ENCODE measurements at places on chromosomes 1 and 21. TPM values are rescaled to one million over a fixed set of nuclear protein-coding genes. Genes with fewer than 3 reads are reported as not detected.

DNA sequence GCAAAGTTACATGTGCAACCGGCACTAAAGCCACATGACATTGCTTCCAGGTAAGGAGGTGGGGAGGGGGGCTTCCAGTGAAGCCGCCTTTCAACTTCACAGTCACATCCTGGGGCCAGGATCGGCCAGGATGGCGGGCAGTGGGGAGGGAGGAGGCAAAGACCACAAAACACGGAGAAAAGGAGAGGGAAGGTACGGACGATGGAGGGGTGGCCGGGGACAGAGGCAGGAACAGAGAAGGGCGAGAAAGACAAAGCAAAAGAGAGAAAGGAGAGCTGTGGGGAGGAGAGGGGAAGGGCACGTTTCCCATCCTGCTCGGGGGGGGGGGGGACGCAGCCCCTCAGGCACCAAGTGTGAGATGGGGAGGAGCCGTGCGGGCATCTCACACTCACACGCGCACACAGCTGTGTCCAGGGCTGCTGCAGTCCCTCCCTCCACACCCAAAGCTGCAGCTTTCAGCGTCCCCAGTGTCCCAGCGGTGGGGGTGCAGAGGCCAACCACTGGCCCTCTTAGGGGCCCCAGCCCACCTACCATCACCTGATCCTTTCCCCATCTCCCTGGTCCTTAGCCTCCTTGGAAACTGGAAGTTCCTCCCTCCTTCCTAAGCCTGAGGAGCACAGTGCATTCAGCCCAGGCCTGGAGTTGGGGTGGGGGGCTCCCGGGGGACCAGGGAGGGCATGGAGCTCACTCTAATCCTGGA is 2.4 kb downstream of the SH2D5 start:
- DNase-seq = no peak

DNA sequence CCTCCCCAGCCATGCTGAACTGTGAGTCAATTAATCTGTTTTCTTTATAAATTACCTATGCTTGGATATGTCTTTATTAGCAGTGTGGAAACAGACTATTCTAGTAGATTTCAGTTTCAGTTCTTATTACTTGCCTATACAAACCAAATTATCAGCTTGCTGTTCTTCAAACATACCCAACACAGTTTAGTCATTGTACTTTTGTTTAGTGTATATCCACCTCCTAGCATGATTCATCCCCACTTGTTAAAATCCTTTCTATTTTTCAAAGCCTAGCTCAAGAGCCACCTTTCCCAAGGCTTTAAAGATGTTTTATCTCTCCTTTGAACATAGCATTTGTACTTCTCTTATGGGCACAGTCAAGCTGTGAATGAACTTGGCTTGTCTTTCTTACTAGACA is 195.6 kb upstream of the ZRANB2 start:
- no peak for DNase-seq

GRCh38 chr1:221458447-221459156 is 283.3 kb downstream of the DUSP10 start:
- DNase-seq = no peak

DNA sequence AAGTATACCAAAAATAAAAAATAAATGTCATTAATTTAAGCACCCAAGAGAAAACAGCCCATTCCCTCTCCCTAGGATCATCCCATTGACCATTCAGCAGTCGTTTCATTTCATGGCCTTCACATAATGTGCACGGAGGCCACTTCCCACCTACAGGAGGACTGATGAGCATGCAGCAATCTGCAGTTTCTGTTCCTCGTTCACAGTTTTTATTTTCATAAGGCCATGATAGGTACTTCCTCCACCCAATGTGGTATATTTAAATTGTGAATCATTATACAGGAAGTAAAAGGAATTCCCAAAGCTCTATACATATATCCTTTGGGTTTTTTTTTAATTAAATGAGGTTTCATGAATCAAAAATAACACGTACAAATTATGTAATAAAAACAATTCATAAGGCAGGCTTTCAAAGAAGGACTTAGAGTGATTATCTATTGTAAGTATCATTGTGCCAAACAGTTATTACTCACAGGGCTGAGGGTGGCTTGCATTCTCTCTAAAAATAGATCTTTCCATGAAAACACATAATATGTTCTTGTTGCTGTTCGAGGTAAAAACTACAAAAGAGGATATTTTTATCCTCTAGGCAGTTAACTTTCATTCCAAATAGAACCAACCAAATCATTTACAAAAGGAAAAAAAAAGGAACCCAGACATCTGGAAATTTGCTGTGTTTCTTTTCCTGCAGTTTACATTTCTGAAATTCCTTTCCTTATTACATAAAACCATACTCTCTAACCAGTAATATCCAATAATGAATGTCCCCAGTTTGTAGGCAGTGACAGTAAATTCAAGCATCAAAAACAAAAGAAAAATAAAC is 27.5 kb upstream of the SLC44A3 start:
- no peak for DNase-seq

Gene DYRK3
- total RNA-seq = 26.3 TPM

GRCh38 chr1:90046635-90047034 is 51.7 kb downstream of the ZNF326 start:
- no peak for DNase-seq

Gene KIF26B
- total RNA-seq = 4.0 TPM

GRCh38 chr1:245348626-245349025 is 193.8 kb downstream of the KIF26B start:
- no peak for DNase-seq

- no peak for DNase-seq
These were observed 1114.2 kb downstream of the PLA2G4A start for GRCh38 chr1:187942986-187943385.

DNA sequence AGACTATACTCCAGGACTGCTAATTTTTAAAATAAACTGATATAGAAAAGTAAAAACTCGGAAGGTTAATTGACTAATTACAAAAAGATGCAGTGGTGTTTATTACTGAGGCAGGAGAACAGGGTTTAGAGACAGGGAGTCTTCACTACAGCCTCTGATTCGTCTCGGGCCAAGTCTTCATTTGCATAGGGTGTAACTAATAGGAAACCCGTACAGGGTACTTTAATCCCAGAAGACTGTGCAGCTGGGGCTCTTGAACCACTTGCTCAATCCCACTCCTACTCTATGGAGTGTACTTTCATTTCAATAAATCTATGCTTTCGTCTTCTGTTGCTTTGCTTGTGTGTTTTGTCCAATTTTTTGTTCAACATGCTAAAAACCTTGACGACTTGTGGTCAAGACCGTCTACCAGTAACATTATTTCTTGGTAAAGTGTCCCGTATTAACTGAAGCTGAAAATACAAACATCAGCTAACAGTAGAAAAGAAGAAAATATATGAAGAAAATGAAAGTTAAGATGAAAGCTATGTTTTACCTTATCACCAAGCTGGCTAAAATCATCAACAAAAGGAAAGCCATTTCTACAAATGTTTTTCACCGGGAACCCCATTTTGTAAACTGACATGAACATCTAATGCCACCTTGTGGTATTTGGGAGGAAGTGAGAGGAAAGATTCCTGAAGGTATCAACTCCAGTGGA is 8.0 kb downstream of the SDHB start:
- no peak for DNase-seq

Gene RAD54L
- not detected for total RNA-seq

- DNase-seq = no peak
These were observed 66.1 kb upstream of the PTGFR start for GRCh38 chr1:78424720-78425119.

Gene SMPDL3B
- not detected for total RNA-seq

Gene CHI3L1
- total RNA-seq = 2.0 TPM

GRCh38 chr1:54989473-54989872 is 9.0 kb downstream of the TMEM61 start:
- DNase-seq = no peak

Gene DNM3
- total RNA-seq = 2.5 TPM

DNA sequence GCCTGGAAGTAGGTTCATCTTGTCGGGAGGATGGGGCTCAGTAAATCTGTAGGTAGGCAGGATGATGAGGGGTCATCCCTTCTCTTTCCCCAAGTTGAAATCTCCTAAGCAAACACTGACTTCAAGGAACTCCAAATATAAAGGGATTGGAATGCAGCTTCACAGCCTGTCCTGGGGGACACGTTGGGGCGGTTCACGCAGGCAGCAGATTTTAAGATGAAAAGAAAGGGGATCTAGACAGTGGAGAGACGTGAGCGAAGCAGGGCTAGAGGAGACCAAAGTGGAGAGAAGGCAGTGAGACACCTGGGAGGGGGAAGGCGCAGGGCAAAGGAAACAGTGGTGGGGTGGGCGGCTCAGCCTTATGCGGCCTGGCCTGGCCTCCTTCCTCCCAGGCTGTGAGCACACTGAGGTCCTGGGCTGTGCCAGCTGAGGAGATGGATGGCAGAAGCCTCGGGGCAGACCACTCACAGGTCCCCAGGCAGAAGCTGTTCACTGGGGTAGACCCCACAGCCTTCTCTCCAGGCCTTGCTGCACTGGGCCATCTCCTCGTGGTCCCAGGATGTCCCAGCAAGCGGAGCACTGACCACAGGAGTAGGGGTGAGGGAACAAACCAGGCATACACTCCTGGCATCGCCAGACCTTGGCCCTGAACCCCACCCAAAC is 51.7 kb downstream of the TOR1AIP2 start:
- DNase-seq = no peak

Gene MNDA
- 3.4 TPM for total RNA-seq

DNA sequence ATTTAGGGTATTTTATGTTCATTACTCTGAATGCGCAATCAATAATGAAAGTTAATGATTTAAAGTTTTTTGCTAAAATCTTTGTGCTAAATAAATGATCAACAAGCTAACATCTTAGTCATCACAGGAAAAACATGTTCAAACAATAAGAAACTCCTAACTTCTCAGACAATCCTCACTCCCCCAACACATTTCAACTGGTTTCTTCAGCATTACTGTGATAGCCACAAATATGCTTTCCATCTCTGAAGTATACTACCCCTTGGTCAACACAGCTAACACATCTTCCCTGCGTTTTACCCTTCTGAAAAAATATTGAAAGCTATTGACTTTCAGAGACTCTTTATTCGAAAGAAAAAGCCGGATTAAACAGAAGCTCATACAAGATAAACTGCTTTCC is 85.8 kb downstream of the ZNF644 start:
- DNase-seq = no peak

GRCh38 chr1:90713741-90714509 is 3.2 kb downstream of the BARHL2 start:
- no peak for DNase-seq

DNA sequence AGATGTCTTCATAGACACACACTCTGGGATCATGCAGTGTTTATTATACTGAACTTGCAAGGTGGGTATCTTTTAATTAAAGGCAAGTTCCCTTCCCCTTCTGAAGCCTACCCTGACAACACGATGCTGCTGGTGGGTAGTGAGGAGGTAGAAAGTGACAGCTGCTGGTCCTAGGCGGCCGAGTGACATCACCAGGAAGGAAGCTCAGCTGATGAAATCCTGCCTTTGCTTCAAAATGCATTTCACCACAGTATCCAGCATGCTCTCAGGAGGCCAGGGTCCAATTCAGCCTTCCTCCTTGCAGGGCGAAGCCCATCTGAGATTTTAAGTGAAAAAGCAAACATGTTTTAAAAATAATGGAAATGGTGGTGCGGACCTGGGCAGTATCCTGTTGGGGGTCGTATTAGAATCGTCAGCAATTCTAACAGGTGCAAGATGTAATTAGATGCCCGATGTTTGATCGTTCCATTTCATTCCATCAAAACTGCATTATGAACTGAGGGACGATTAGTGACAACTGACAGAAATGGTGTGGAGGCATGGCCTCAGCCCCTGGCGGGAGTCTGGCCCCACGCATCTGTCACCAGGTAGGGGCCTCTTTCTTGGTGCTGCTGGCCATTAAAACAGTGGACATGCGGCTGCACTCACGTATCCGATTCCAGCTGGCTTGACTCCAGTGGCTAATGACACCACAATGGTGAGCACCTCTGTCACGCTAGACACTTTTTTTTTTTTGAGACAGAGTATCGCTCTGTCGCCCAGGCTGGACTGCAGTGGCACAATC is 324.8 kb upstream of the C1orf174 start:
- DNase-seq = no peak

Gene IFNLR1
- total RNA-seq = 2.0 TPM

Gene STPG1
- 6.6 TPM for total RNA-seq

Gene CYYR1
- total RNA-seq = 14.0 TPM

DNA sequence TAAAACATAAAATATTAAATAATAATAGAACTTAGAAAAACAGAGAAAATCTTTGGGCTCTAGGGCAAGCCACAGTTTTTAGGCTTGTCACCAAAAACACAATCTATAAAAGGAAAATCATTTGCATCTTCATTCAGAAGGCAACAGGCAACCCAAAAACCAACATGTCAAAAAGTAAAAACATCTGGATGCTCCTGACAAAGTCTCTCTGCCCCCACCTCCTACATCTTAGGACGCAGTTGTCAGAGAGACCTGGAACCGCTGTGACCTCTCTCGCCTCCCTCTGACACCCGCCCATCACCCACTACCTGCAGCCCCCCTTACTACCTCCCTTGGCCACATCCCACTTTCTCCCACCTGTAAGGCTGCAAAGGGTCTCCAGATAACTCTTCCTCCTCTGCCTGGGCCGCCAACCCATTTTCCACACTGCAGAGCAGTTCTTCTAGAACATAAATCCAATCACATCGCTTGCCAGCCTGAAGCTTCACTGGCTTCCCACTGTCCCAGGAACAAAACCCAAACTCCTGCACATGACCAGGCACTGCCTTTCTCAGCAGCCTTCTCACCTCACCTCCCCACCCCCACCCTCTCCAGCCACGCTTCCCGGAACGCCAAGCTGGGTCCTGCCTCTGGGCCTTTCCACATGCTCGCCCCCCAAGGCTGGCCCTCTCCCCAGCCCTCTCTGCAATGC is 14.7 kb downstream of the PRDM15 start:
- no peak for DNase-seq

Gene LCE1D
- not detected for total RNA-seq

DNA sequence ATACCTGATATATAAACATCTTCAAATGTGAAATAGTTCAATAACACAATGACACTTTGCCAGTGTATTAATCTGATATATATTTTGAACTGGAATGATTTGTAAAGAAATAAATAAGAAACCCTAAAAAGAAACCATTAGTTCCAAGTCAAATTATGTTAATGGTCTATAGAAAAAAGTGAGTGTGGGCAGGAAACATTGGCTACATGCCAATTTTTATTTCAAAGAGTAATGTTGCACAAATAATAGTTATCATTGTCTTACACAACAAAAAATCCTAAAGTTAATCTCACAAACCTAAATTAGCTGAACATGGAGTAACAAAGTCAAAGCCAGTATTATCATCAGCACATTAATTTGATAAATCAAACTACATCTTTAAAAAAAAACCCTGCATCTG is 37.9 kb upstream of the BATF3 start:
- DNase-seq = no peak

Gene PDZK1IP1
- not detected for total RNA-seq

Gene EXO1
- total RNA-seq = not detected

- DNase-seq = no peak
These were observed 19.5 kb upstream of the NID1 start for GRCh38 chr1:236084386-236084730.

GRCh38 chr1:162046921-162047320 is 22.6 kb upstream of the NOS1AP start:
- no peak for DNase-seq

GRCh38 chr1:198373376-198373775 is 167.1 kb downstream of the ATP6V1G3 start:
- no peak for DNase-seq
